ENCODE measurements at places on chromosomes 6 and 20.

GRCh38 chr6:3356056-3356823 lies 97.5 kb downstream of the PSMG4 start:
- peak; percentile 66 for DNase-seq

DNA sequence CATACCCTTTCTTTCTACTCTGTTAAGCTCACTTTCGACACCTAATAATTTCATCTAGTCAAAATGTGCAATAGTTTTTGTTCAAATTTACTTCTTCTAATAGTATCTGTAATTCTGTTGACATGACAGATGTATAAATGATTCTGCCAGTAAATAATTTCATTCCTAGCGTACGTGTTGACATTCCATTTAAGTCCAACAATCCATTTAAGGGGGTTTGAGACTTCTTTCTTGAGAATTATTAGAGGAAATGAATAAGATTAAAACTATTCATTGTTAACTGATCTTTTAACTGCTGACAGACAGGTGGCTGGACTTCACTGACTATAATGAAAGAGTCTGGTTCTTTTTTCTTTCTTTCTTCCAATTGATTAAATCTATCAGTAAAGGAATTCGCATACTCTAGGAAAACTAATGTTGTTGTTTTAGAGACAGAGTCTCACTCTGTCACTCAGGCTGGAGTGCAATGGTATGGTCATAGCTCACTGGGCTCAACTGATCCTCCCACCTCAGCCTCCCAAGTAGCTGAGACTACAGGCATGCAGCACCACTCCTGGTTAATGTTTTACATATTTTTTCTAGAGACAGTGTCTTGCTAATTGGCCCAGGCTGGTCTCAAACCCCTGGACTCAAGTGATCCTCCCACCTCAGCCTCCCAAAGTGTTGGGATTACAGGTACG lies 55.9 kb downstream of the MAP3K5 start:
- no peak for DNase-seq

DNA sequence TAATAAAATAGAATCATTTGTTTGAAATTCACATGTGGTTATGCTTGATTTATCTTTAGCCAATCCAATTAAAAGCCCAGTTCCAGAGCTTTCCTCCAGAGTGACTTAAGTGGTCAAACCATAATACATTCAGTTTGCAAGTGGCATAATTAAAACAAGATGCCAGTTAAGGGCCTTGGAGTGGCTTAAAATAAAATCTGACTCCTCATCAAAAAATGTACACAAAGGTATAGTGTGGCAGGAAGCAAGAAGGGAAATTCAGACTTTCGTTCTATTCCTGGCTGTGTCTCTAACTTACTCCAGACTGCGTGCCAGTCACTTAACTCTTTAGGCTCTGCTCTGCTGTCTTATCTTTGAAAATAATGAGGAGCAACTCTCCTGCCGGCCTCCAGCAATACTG lies 251.3 kb upstream of the PRND start:
- peak; percentile 82 for DNase-seq

DNA sequence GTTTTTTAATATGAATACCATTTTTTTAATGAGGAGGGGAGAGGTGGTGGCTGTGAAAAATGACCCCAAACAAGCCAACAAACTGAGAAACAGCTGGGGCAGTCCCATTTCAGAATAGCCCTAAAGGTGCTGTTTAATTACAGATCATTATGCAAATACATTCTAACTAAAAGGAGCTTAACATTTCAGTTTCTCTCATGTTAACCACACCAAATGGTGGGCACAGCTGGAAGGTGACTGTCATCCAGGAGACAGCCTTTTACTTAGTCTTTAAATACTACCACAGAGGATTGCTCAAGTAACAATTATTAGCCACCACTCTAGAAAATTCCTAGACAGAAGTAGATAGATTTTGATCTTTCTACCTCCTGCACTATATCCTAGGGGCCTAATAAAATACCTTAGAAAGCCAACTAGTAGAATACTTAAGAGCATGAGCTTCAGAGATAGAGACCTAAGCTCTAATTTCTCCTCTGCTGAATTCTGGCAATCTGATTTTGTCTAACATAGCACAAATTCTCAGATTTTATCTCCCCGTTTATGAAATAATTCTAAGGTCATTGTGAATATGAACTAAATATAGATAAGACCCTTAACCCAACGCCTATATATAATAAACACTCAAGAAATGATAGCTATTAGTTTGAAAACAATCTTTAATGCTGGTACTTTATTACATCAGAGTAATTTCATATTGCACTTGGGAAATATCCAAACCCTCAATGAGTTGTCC lies 615.1 kb upstream of the NRSN1 start:
- DNase-seq = no peak
